AG20443 (cell line): ENCODE measurements at places on chromosomes 2 and 18.
A peak's percentile ranks its signal among the peaks of the same experiment; 100 is the strongest.

- no peak for DNase-seq
These were observed 8.3 kb downstream of the ARHGAP28 start for GRCh38 chr18:6737833-6738232.

- DNase-seq: peak; percentile 54
These were observed 93.4 kb downstream of the DOCK10 start for GRCh38 chr2:224948859-224949258.

DNA sequence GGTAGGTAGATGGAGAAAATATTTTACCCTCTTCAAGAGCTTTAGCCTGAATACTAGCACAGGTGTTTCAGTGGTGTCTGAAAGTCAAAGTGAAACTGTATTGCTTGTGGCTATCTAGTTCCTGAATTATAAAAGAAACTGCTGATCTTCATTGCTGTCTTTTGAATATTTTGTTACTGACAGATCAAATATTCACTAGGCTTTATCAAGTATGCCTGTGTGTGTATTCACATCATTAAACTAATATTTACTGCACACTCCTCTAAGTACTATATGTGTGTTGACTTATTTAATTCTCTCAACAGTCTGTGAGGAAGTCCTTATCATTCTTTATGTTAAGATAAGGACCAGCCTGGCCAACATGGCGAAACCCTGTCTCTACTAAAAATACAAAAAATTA is 139.6 kb downstream of the SOCS6 start:
- no peak for DNase-seq

GRCh38 chr18:49028801-49029506 is 78.2 kb upstream of the SMAD7 start:
- DNase-seq: no peak

GRCh38 chr2:114550895-114551793 is 108.7 kb downstream of the DPP10 start:
- DNase-seq: peak; percentile 69

GRCh38 chr2:9984871-9985480 is 33.5 kb downstream of the GRHL1 start:
- DNase-seq: peak; percentile 67

DNA sequence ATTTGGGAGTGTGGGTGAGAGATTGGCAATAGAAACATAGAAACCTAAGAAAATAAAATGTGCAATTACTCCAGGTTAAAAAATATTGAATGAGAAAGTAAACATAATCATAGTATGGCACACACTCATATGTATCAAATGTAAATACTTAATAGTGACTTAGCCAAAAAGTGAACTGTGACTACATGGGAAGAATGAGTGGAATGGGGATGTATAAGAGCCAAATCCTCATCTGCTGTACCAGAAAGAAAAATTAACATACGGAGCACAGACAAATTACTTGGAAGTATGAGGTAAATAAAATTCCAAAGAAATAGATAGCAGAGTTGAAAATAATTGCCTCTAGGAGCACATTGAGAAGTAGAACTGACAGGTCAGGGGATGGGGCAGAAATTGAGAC is 4.0 kb downstream of the FLACC1 start:
- no peak for DNase-seq

DNA sequence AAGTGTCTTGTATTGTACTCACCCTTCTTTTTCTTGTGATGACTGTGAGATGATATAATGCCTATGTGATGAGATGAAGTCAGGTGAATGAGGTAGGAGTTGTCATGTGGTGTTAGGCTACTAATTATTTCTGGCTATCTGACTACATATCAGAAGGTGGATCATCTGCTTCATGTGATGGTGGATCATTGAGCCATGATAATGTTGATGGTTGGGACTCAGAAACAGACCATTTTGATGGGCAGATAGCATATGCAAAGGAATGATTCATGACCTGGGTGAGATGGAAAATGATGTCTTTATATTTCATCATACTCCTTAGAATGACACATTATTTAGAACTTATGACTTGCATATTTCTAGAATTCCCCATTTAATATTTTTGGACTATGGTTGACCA is 19.5 kb downstream of the ANKRD30B start:
- no peak for DNase-seq

DNA sequence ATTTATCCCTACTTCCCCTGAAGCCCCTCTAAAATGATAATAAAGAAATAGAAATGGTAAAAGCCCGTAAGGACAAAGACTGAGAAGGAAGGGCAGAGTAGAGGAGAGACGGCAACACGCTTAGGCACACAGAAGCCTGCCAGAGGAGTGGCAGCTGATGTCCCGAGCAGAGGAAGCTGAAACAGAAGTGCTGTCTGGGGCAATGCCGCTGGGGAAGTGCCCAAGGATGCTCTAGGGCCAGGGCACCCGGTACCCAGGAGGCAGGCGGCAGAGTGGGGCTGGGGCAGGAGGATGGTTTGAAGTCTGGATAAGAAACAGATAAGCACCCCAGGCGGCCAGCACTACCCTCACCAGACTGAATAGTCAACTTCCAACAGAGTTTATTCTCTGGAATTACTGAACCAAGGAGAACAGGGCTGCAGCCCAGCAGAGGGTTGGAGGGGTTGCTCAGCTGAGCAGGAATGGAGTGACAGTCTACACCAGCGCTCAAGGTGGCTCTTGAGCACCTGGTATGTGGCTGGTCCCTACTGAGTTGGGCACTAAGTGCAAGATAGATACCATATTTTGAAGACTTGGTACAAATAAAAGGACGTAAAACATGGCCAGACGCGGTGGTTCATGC is 22.4 kb downstream of the TMEM37 start:
- no peak for DNase-seq

DNA sequence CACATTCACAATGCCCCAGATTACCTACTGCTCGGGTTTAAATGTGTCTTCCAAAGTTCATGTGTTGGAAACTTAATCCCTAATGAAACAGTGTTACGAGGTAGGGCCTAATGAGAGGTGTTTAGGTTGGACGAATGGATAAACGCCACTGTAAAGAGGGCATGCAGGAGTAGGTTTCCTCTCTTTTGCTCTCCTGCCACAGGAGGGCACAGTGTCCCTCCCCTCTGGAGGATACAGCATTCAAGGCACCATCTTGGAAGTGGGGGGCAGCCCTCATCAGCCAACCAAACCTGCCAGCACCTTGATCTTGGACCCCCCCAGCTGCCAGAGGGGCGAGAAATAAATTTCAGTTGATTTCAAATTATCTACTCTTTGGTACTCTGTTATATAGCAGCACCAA is 103.5 kb downstream of the TSHZ1 start:
- DNase-seq: no peak

DNA sequence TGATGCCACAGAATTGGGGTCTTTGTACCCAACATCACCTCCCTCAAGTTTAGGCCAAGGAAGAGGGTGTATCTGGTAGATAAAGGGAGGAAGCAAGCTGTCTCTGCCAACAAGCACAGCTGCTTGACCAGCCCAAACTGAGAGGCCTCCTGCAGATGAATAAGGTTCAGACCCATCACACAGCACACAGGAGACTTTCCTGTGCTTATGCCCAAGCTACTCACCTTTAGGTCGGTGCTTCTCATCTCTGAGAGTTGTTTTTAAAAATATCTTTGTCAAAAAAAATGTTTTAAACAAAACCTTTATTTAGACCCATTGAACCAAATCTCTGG is 24.7 kb upstream of the SP3 start:
- DNase-seq: no peak

DNA sequence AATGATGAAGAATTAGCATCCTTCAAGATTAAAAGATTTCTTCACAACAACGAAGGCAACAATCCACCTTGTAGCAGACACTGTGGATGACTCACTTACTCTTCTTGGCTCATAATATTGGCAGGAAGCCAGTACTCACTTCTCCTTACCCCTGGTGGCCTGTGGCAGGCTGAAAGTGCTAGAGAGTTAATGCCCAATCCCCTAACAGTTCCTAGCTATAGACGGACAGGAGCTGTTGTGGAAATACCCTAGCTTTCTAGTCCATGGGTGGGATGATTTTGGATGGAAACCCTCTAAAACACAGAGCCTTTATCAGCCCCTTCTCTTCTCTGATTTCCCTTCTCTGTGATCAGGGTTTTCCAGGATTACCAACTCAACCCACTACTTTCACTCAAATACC is 128.6 kb upstream of the NYAP2 start:
- peak; percentile 17 for DNase-seq

DNA sequence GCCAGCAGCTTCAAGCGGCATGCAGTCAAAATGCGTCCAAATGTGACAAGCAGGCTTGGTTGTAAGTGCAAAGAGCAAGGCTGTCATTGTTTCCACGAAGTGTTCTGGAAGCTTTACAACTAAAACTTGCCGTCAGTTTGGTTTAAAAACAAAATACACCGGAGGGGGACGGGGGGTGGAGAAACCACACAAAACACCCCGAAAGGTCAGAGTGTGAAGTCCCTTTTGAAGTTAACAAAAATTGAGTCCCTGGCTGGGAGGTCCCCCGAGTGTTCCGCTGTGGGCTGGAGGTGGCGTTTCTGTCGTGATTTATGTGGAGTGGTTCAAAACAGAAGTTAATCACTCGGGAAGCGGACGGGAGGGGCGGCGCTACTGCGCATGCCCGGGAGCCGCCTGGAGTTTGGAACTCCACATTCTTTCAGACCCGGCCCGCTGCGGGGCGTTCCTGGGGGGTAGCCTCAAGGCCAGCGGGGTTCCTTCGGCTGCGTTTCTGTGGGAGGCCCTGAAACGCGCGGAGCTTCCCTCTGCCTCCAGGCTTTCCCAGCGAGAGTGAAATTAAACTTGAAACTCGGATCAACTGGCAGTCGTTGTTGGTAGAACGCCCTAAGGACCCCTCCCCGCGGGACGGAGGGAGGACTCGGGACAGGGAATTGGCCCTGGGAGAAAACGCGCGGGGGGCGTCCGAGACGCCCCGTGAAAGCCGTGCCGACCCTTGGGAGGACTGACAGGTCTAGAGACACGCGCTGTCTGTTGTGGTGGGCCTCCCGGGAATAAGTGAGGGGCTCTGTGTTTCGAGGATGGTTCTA is 1.4 kb downstream of the TGIF1 start:
- DNase-seq: peak; percentile 88

- no peak for DNase-seq
These were observed 53.5 kb downstream of the C18orf63 start for GRCh38 chr18:74368901-74369705.

DNA sequence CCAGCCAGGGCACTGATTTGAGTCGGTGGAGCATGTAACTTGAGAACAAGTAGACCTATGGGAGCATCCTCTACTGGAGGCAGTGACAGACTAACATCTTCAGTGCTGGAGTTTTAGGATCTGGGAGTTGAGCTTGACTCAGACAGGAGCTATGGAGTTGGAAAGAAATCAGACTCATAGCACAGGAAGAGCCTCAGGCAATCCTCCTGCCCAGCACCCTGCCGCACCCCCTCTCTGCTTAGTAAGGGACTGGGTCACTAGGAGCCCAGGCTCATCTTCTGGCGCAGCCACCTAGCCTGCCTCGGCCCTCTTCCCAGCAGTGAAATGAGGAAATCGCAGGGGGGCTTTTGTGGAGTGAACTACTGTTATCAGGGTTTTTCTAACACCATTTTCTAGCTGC is 3.6 kb downstream of the ARID5A start:
- peak; percentile 60 for DNase-seq

DNA sequence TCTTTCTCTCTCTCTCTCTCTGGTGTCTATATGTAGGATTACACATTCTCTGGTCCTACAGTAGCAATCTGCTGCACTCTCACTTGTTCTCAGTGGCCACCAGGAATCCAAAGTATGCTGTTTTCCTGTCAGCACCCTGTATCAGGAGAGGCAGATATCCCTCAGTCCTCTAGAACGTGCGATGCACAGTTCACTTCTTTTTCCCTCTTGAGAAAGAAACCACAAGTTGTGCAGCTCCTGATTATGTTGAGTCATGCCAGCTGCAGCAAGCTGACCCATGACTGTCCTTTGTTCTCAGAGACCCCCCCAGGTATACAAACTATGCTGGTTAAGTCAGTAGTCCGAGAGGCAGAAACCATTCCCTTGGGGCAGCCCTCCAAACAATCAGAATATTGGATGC is 54.6 kb downstream of the LANCL1 start:
- DNase-seq: peak; percentile 13

GRCh38 chr2:236883819-236884218 is 201.9 kb upstream of the COPS8 start:
- DNase-seq: no peak

- no peak for DNase-seq
These were observed 33.9 kb downstream of the ZAP70 start for GRCh38 chr2:97747285-97747684.

DNA sequence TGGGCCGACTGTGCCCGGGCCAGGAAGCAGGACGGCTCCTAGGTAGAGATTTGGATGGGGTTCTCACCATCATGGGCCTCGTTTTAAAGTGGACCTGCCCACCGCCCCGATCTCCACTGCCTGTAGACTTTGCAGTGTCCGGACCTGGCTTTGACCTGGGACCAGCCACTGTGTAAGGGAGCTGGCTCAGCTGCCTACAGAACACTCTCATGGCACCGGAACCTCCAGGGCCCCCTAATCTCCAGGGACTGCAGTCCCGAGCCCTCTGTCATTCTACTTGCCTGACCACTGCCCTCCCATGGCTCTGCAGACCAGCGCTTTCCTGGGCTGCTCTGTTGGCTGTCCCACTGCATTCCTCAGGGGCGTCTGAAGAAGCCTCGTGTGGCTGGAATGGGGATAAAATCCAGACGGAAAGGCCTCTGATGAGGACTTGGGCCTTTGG is 120.8 kb downstream of the GLI2 start:
- DNase-seq: peak; percentile 86

DNA sequence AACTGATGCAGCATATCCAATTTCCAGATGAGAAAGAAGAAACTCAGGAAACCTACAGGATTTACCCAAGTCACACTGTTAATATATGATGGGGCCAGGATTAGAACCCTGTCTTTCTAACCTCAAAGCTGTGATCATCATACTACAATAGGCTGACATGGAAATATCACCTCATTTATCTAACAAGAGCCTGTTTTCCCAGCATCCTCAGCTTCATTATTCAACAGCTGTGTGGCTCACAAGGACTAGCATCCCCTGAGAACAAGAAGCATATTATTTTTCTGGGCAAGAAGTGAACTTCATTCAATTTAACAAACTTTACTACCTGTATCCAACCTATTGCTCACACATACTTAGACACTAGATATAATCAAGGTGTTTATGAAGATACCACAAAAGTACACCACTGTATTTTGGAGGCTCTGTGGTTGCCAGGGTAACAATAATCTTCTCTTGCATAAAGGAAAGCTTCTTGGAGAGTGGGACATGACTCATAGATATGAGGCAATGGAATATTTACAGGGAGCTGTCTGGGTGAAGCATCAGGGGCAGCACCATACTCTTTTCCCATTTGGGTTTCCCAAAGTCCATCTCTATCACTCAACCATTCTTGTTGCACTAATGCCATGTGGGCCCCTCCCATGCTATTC is 218.2 kb downstream of the RAD51AP2 start:
- DNase-seq: peak; percentile 20

DNA sequence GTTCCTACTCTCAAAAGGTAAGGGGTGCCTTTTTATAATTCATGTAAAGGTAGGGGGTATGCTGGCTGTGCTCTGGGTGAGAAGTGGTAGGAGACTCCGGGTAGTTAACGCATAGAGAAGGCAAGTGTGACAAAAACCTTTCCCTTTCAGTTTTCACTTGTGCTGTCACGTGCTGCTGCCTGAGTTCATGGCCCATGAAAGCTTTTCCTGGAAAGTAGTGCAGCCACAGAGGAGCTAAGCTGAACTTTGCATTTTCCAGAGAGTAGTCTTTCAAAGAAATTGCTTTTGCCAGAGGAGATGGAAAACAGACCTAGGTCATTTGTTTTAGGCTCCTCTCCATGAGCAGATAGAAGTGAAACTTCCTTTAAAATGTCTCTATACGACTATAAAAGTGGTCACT is 44.7 kb downstream of the THSD7B start:
- DNase-seq: no peak
